Activated CD4-positive, alpha-beta T cell treated with anti-CD3 and anti-CD28 coated beads, Interleukin-10, Interleukin-2, amounts not matched to agents 100 ng/mL and 50 ng/mL, durations not matched to agents 16 hours and 8 hours (primary cell): ENCODE measurements at places on chromosomes 7 and 10.

DNA sequence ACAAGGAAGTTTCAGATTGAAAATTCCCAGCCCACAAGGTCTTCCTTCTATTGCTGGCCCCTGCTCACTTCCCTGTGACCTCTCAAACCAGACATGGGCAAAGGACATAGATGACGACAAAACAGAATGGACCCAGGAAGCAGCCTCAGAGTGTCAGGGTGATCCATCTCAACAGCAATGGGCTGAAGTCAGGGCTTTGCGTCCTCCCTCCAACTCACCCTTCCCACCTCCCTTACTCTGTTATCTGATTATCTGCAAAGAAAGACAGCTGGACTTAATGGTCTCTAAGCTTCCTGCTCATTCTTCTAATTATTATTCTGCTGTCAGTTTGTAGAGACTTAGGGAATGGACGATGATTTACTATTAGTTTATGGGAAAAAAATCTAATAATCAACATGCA is 115.9 kb downstream of the PIP4K2A start:
- no peak for DNase-seq

- DNase-seq = no peak
These were observed 113.5 kb downstream of the ITGB8 start for GRCh38 chr7:20444030-20444800.

GRCh38 chr7:5458921-5459480 is 35.4 kb upstream of the TNRC18 start:
- no peak for DNase-seq

DNA sequence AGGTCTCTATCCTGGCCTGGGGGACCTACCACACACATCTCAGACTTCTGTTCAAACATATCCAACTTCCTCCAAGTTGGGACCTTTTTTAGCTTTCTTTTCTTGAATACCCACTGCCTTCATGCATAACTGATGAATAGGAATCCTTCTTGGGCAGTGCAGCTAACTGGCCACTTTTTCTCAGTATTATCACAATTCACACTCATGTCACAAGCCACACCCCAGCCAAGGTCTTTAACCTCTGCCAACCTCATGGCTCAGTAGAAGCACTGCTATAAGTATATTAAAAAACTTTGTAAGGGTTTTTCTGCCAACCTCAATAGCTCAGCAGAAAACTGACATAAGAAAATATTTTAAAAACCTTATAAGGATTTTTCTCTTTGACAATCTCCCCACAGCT is 44.5 kb downstream of the HHEX start:
- DNase-seq = no peak

- DNase-seq = no peak
These were observed 31.2 kb downstream of the FOXK1 start for GRCh38 chr7:4713183-4713784.

DNA sequence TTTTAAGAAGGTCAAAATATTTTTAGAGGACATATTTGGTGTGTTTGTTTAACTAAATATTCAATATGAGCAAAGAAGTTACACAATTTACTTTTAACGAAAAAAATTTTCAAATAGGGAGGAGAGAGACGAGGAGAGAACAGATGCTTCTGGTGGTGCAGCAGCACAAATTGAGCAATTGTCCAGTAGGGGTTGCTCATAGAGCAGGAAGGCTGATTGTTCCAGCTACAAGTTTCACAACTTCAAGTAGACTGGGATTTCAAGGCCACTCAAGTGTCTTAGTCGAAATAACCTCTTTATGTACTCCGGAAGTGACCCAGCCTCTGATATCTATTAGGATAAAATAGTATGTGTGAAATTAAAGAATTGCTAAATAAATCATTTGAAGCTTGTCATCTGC is 197.9 kb downstream of the HDAC9 start:
- no peak for DNase-seq
